Hematopoietic multipotent progenitor cell treated with erythropoietin and hydrocortisone succinate and interleukin-3 and kit ligand, for 6 days (in vitro differentiated cells): ENCODE measurements at places on chromosomes 12 and 14.
A peak's percentile ranks its signal among the peaks of the same experiment; 100 is the strongest.

DNA sequence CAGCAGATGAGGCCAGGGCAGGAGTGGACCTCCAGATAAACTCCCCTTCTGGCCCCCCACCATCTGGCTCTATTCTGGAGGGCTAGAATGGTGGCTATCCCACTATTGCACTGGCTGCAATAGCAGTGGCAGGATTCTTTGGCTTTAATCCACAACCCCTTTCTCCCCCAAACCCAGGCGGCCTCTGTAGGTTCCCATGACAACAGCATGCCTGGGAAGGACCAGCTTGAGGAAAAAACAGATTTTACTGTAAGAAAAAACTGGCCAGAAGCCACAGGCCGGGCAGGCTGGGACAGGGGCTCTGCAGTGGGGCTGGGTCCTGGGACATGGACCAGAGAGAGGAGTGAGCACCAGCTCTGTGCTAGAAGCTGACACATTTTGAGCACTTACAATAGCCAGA lies 13.6 kb upstream of the ACVR1B start:
- DNase-seq: no peak

DNA sequence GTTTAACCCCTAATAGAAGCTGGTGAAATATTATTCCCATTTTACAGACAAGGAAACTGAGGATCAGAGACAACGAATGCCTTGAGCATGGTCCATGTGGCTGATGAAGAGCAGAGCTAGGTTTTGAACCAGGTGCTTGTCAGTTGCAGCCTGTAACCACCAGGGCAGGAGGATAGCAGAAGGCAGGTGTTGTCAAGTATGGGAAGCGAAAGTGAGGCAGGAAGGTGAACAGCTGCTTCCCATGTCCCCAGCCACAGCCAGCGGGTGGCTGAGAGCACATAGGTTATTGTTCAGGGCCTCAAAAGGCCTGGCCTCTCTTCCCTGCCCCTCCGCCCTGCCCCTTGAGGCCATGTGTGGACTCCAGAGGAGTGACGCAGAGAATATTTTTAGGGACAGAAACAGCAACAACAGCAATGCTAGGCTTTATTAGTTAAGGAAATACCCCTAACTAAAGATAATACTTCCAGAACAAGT lies 39.6 kb downstream of the IQSEC3 start:
- no peak for DNase-seq

GRCh38 chr12:52199294-52199919 lies 7.6 kb upstream of the KRT80 start:
- no peak for DNase-seq

DNA sequence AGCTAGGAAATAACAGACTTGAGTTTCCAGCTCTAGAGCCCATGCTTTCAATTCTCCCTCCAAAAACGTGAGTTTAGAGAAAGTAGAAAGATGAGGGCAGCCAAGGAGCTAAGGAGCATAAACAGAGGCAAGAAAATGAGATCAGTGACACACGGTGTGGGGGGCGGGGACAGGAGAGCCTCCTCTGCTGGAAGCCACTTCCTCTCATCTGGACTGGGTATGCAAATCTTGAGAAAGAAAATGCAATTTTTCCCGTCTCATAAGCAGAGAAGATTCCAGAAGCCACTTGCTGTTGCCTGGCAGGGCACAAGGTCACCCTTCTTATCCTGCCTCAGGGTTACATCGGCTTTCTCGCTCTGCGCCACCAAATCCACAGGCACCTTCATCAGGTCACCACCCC lies 6.0 kb downstream of the OR10P1 start:
- DNase-seq: peak; percentile 29

GRCh38 chr12:5989621-5990020 lies 44.6 kb upstream of the ANO2 start:
- no peak for DNase-seq

GRCh38 chr12:120439646-120440247 lies 1.8 kb downstream of the COX6A1 start:
- peak; percentile 93 for DNase-seq

DNA sequence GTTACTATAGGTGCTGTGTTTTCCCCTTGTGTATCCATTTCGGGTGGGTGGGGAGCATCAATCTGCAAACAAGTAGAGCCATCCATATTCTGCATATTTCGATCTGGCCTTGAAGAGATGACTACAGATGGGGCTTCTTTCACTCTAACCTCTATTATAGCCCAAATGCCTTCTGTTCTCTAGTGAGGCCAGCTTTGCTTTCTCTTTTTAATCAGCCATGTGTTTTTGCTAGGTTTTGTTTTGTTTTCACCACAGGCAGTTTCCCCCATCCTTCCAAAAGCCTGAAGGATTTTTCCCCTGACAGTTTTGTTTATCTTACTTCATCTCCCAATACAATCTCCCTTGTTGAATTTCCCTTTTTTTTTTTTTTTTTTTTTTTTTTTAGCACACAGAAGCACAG lies 224.1 kb downstream of the BTG1 start:
- DNase-seq: no peak

GRCh38 chr12:57208631-57209282 lies 7.8 kb upstream of the NXPH4 start:
- DNase-seq: no peak

GRCh38 chr12:57248934-57249742 lies 1.8 kb downstream of the STAC3 start:
- peak; percentile 88 for DNase-seq

DNA sequence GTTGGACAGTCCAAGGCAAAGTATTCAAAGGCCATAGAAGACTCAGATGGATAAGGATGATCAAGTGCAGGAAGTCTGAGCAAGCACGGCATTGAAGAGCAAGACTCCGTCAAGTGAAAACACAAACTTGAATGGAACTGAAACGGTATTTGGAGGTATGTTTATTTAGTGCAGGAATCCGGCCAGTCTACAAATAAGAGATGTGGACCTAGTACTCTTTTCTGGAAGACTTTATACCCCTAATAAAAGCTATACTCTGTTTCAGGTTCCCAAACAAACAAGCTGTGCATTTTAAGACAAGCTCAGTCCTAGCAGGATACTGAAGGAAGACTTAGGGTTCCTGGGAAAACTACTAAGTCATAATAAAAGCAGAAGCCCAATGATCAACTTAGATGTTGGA lies 100.8 kb upstream of the NEDD1 start:
- DNase-seq: no peak

- peak; percentile 74 for DNase-seq
Measured at GRCh38 chr12:70243510-70244371, 508 bp downstream of the CNOT2 start.

GRCh38 chr12:99067171-99067785 lies 422.2 kb downstream of the APAF1 start:
- DNase-seq: no peak

DNA sequence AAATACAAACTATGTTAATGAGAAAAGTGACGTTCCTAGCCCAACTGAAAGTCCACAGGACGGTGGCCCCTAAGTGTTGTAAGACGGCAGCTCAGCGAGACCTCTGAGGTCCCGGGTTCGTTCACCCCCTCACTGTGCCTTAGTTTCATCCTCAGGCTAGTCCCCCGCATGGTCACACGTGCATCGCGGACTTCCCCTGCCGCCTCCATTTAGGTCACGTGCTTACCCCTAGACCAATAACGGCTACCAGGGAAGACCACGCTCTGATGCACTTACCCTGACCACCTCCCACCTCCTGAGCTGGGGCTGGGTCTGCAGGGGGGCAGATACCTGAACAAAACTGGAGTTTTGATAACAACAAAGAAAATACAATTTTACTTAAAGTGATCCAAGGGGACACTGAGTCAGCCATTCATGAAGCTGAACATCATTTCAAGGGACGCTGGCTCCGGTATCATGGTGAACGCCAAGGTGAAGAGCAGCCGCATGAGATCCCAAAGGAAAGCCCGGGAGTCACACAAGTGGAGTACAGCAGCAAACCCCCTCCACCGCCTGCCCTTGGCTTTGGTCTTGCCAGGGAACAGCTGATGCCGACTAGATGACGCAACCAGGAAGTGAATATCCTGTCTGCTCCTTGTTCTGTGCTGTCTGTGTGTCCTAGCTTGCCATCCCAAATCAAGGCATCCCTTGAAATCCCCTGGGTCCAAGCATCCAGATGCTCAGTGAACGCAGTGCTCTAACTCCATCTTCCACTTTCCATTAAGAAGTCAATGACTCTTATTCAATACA lies 274.1 kb downstream of the PCNX1 start:
- no peak for DNase-seq

GRCh38 chr14:88212691-88213090 lies 110.4 kb downstream of the KCNK10 start:
- DNase-seq: no peak

GRCh38 chr14:64125270-64125669 lies 168.9 kb downstream of the ESR2 start:
- no peak for DNase-seq
